Inflammatory macrophage (primary cell): ENCODE measurements at places on chromosomes 2 and 18.
A peak's percentile ranks its signal among the peaks of the same experiment; 100 is the strongest.

DNA sequence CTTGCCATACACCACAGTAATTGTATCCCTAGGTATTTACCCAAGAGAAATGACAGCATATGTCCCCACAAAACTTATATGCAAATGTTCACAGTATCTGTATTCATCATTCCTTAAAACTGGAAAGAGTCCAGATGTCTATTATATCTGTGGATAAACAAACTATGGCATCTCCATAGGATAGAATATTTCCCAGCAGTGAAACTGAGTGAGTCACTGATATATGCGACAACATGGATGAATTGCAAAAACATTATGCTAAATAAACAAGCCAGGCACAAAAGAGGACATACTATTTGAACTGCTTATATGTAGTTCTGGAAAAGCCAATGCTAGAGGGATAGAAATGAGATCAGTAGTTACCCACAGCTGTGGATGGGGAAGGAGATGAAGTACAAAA, 359.4 kb upstream of the DSEL start:
- no peak for DNase-seq

GRCh38 chr2:69796174-69796573, 33.3 kb upstream of the GMCL1 start:
- no peak for DNase-seq

DNA sequence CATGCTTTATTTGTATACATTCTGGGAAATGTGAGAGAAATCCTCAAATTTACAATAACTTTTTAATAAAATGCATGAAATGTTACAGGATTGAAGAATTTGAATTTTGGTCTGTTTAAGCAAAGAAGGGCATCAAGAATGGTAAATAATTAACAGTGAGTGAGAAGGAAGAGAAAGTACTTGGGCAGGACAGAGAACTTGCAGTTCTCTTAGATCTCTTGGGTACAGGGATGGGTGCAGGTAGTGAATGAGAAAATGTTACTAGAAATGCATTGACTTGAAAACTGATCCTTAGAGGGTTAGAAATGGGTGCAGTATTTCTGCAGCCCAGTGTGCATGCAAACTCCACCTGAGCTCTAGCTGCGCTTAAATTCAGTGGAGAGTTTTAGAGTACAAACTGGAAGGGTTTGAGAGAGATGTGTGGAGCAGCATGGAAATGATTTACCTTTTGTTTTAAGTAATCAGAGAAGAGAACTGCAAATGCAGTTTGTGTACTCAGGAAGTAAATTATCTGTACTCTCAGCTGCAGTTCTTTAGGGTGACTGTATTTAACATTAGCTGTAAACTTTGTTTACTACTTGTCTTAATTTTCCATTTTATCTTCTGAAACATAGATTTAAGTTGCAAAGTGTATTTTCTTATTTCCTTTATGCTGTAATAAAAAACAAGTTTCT, 51.0 kb upstream of the RAB27B start:
- DNase-seq = no peak

DNA sequence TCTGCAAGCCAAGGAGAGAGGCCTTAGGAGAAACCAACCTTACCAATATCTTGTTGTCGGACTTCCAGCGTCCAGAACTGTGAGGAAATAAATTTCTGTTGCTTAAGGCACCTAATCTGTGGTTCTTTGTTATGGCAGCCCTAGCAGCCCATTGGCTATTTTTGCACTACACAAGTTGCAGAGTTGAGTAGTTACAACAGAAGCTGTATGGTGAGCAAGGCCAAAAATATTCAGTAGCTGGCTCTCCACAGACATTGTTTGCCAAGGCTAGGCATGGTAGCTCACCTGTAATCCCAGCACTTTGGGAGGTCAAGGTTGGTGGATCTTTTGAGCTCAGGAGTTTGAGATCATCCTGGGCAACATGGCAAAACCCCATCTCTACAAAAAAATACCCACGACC, 27.1 kb upstream of the SCYGR1 start:
- DNase-seq = peak; percentile 82

- DNase-seq = no peak
Measured at GRCh38 chr2:130981667-130982066, 111.6 kb downstream of the FAM168B start.

DNA sequence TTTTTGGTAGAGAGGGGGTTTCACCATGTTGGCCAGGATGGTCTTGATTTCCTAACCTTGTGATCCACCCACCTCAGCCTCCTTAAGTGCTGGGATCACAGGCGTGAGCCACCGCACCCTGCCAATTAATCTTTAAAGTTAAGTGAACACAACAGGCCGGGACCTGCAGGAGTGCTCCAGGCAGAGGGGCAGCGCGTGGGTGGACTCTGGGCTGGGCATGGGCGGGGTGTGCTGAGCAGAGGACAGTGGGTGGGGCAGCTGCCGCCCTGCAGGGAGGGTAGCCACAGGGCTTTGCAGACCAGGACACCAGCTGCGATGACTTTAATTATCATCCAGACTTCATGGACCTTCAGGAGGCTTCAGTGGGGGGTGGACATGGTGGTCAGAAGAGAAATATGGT, 8.8 kb upstream of the GPR148 start:
- DNase-seq = no peak

DNA sequence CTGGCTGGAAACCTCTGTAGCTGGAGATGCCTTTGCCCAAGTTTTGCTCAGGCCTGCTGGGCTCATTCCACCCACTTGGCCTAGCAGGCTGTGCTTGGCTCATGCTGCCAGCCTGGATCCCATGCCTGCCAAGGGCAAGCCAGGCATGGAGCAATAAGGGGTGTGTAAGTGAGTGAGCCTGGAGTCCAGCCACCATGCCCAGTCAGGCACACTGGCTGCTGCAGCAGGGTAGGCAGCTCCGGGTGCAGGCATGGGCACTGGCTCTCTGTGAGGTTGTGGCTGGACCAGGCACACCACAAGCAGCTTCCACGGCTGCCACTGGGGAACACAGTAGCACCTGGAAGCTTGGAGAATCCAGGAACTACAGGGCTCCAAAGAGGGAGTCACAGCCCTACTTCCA, 147.7 kb upstream of the HS6ST1 start:
- DNase-seq = no peak

DNA sequence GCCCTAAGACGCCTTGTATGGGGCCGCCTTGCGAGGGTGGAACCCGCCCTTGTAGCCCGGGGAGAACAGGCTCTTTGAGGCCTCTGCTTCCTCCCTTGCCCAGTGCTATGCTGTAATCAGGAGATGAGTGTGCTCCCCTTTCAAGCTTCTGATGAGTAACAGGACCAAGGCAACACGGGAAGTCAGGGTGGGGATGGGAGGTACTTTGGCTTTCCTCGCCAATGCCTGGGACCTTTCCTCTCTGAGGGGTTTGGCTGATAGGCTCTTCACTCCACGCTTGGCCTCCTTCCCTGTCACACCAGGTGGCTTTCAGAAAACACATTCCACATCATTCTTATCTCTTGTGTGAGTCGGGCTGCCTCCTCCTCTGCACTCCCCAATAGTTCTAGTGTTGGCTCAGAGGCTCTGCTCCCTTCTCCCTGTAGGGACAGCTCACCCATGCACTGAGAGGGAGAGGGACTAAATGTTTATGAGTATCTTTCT, 223.7 kb upstream of the TRIB2 start:
- peak; percentile 82 for DNase-seq

DNA sequence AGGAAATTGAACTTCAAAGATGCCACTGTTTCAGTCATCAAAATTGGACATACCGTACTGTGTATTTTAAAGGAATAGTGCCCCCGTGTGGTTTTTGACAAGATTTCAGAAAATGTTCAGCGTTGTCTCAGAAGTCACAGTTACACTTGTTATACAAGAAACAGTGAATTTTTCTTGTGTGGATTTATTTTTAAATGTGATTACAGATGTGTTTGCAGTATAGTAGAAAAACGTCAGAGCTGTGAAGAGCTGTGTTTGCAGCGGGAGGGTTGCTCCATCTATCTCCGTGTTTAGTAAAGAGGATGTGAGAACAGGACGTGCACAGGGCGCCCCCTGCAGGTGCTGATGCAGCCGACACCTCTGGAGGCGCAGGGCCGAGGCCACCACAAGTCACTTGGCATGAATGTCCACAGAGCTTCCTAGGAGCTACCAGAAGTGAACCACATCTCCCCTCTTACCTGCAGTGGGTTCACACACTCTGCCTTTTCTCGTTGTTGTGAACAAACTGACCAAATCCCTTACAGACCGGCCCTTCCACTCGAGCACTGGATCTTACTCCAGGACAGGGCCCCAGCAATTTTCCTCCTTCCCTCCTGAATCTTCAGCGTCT, 73.1 kb downstream of the CACNB4 start:
- DNase-seq = peak; percentile 90

- DNase-seq = no peak
Measured at GRCh38 chr2:63716146-63716545, 125.5 kb upstream of the UGP2 start.

- DNase-seq = no peak
Measured at GRCh38 chr2:240246173-240246820, 105.8 kb upstream of the OTOS start.

DNA sequence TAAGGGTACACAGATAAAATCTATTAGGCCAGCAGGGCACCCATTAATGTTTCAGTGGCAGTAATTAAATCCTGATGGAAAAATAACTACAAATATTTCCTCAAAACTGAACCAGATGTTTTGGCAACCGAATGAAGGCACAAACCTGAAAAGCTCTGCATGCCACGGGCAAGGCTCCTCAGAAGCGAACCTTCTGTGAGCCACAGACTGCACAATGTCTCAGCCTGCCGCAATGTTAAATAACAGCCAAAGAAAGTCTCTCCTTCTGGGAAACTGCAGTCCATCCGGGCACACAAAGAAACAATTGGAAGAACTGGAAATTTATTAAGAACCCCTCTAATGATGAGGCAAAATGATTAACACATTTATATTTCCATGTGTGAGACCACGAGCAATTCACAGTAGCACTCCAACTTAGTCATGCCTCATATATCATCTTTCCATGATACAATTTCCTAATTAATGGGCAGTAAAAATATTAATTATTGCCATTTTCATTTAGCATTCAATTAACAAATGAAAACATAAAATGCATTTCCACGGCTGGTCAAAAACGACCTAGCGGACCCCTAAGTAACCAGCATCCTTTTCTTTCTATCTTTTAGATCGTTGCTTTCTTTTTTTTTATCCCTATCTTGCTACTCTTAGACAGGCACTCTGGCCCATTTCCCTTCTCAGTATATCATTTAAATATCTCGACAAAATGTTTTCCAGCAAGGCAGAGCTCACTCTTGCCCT, 237.5 kb downstream of the EPHA4 start:
- DNase-seq = no peak

DNA sequence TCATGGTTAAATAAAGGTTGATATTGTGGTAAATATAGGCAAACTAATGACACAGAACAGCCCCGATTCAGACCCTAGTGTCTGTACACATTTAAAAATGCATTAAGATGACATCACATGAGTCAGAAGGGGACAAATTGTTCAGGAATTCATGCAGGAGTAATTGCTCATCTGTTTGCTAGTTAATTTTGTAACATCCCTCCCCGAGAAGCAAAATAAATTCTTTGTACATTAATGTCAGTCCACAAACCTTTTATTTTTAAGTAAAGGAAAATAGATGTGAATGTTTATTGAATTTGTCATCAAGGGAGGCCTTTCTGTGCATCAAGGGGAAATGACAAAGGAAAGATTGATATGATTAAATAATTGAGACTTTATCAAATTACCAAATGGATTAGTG, 69.9 kb downstream of the SH3BP4 start:
- no peak for DNase-seq

GRCh38 chr2:70041663-70042062, 45.6 kb upstream of the PCBP1 start:
- no peak for DNase-seq

GRCh38 chr2:168192839-168193616, 54.4 kb downstream of the STK39 start:
- DNase-seq = peak; percentile 14
